ENCODE measurements at places on chromosomes 5 and 9.

DNA sequence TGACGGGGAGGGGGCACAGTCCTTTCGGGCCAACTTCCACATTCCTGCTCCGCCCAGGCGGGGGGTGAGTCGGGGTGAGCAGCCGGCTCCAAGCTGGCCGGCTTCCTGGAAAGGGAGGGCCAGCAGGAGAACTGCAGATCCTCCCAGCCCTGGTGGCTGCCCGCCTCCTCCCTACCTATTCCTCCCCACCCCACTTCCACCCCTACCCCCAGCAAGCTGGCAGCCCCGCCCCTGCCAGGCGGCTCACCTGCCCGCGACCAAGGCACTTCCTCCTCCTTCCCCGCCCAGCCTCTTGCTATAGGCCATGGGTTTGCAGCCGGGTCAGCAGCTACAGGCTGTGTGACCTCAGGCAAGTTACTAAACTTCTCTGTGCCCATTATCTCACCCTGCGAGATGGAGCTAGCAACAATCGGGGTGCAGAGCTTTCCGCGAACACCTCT is 5.6 kb upstream of the IRF1 start:
- DNase-seq = peak; percentile 86

GRCh38 chr9:19173598-19174125 is 46.4 kb upstream of the PLIN2 start:
- DNase-seq = no peak

GRCh38 chr5:119179857-119180641 is 109.2 kb downstream of the DMXL1 start:
- no peak for DNase-seq

DNA sequence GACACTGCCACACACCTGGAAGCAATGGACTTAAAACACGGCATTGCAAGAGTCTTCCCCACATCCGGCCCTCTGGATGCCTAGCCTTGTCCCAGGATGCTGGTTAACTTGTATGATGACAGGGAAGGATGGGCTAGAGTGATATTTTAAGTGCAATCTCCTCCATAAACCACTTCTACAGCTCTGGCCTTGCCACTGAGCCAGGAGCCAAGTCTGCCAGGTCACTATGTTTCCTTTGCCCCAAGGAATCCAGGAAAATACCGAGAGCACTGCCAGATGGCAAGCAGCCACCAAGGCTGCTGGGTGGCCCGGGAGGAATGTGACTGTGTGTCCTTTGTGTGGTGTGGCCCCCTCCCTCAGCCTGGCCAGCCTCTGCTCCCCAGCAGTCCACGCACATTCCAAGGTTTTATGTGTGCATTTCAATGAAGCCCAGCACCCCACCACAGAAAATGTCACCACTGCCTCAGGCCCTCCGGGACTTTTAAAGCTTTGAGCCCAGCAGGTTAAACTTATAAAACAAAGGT is 106.0 kb downstream of the FRMD3 start:
- no peak for DNase-seq

- no peak for DNase-seq
Measured at GRCh38 chr5:112552216-112552615, 133.1 kb upstream of the EPB41L4A start.

- DNase-seq = no peak
Measured at GRCh38 chr5:99314721-99315120, 385.9 kb upstream of the CHD1 start.

- no peak for DNase-seq
Measured at GRCh38 chr5:172477466-172477865, 23.1 kb upstream of the SH3PXD2B start.

DNA sequence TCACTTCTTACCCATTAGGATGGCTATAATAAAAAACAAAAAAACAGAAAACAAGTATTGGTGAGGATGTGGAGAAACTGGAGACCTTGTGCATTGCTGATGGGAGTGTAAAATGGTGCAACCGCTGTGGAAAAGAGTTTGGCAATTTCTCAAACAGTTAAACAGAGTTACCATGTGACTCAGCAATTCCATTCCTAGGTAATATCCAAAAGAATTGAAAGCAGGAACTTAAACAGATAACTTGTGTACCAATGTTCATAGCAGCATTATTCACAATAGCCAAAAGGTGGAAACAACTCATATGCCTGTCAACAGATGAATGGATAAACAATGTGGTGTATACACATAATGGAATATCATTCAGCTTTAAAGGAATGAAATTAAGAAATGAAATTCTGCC is 28.9 kb downstream of the DCP2 start:
- no peak for DNase-seq

GRCh38 chr9:91884696-91885687 is 65.0 kb downstream of the ROR2 start:
- DNase-seq = no peak

GRCh38 chr5:143194206-143194605 is 209.3 kb downstream of the NR3C1 start:
- no peak for DNase-seq

DNA sequence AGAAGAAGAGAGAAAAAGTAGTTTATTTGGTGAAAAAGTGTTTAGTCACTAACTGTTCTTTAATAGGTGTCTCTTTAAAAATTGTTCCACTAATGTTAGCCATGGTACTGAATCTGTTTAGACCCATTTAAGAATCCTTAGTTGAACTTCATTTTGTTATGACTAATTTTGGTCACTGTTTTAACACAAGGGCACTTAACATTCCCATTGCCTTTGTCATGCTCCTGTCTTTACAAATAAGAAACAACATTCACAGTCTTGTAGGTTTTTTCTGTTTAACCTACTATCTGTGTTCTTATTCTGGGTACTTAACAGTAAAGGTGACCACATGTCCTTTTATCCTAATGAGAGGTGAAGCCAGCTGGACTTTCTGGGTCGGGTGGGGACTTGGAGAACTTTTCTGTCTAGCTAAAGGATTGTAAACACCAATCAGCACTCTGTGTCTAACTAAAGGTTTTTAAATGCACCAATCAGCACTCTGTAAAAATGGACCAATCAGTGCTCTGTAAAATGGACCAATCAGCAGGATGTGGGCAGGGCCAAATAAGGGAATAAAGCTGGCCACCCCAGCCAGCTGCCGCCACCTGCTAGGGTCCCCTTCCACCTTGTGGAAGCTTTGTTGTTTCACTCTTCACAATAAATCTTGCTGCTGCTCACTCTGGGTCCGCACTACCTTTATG is 116.7 kb downstream of the WDR70 start:
- DNase-seq = no peak
